H54 (cell line): ENCODE measurements at places on chromosomes 5 and 9.
A peak's percentile ranks its signal among the peaks of the same experiment; 100 is the strongest.

- no peak for DNase-seq
Measured at GRCh38 chr5:32586276-32586599, 881 bp downstream of the SUB1 start.

GRCh38 chr9:114034196-114034595 lies 43.9 kb downstream of the AMBP start:
- no peak for DNase-seq

GRCh38 chr5:100576217-100576751 lies 41.1 kb downstream of the FAM174A start:
- DNase-seq = no peak

DNA sequence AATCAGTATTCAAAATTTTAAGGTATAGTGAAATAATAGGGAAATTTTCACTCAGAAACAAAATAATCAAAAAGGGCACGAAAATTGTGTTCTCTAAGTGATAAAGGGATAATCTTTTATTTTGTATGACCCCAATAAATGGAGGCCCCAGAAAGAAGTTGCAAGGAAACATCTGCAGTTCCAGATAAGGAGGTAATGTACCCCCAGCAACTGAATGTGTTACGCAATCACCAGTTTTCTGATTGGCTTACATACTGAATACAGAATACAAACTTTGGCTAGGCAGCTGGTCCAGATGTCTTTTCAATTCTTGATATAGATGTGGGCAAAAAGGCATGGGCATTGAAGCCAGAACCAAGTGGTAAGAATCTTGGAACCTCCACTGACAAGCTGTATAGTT lies 1.7 kb upstream of the TOPORS start:
- no peak for DNase-seq

- DNase-seq = no peak
Measured at GRCh38 chr9:77158772-77159513, 18.4 kb upstream of the VPS13A start.

DNA sequence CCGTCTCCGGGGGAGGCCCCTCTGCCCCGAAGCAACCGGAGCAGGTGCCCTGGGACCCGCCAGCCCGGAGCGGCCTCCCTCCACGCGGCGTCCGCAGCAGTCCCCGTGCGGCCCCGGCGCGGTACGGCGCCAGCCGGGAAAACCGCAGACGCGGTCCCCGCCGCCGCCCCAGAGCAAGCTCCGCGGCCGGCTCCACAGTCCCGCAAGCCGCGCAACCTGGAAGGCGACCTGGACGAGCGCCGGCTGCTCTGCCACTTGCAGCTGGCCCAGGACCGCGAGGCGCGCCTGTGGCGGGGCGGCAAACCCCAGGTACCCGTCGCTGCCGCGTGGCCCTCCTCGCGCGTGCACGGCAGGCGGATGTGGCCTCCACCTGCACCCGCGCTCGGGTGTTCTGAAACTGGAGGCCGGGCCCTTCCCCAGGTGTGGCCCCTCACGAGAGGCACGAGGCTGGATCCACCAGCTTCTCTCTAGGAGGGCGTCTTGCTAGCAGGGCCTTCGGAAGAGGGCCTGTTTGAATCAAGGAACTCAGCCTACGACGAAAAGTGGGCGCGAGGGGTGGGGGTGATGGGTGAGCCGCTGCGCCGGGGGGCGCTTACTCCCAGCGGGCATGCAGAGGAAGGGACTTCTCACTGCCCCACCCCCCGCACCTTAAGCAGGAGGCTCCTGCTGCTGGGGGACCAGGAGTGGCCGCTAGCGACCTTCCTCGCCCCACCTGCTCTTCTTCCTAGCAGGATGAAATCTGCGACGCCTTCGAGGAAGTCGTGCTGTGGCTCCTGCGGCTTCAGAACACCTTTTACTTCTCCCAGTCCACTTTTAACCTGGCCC lies 602 bp downstream of the CCNI2 start:
- DNase-seq = no peak

GRCh38 chr9:3857091-3857490 lies 331.3 kb upstream of the RFX3 start:
- no peak for DNase-seq

DNA sequence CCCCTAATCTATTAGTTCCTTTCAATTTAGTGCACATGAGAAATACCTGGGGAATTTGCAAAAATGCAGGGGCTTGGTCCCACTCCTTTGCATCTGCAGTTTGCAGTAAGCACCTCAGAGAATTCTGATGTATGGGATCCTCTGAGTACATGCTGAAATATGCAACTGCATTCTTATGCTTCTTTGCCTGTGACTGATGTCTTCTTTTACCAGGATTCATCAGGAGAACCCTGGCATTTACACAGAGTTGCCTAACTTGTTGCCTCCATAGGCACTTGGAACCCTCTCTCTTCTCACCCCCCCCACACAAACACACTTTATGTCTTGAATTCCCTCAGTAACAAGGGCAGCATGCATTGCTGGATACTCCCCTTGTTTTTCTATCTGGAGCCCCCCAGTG lies 173.1 kb downstream of the KDM4C start:
- DNase-seq = no peak

GRCh38 chr5:73591102-73591695 lies 25.7 kb downstream of the UTP15 start:
- DNase-seq = peak; percentile 20

DNA sequence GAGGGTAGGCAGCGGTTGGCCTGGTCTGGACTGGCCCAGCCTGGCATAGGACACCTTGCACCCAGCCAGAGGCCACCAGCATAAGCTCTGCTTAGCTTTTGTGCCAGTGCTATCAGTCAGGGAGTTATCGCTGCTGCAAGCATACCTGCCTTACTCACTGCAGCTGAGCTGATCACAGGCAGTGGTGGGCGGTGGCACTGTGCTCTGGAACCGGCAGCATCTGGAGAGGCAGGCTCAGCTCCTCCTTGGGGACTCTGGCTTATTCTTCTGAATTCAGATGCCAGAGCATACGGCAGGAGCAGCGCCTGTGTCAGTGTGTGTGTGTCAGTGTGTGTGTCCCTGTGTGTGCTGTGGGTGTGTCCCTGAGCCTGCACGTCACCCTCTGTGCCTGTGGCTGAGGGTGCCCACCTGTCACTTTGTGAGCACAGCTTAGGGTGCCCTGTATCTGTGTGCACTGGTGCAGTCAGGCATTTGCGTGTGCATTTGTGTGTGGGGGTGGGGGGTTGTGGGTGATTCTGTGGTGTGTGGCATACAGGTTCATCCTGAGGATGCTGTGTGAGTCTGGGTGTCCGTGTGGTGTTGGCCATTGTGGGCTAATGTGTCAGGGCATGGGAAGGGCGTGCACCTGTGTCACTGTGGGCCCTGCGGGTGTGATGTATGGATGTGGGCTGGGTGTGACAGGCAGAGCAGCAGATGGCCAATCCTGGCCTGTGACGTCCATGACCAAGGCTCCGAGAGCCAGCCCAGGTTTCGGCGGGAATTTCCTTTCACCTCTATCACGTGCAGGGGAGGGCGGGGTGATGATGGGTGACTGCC lies 23.5 kb downstream of the LMX1B start:
- no peak for DNase-seq

GRCh38 chr9:134891053-134891452 lies 10.4 kb downstream of the FCN2 start:
- no peak for DNase-seq

DNA sequence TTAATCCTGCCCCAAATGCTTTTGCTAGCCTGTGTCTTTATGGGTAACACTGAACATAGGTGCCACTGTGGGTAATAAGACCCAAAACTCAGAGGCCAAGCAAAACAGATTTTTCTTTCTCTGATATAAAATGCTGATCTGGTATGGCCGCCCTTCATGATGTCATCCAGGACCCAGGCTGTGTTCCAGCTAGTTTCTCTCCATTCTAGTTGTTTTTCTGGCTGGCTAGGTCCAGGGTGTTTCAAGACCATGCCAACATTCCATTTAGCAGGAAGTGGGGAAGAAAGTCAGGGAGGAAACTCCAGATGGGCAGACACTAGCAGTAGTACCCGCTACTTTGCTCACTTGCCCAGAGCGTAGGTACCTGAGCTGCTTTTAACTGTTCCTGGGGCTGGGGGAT lies 183.9 kb upstream of the OTULINL start:
- no peak for DNase-seq

DNA sequence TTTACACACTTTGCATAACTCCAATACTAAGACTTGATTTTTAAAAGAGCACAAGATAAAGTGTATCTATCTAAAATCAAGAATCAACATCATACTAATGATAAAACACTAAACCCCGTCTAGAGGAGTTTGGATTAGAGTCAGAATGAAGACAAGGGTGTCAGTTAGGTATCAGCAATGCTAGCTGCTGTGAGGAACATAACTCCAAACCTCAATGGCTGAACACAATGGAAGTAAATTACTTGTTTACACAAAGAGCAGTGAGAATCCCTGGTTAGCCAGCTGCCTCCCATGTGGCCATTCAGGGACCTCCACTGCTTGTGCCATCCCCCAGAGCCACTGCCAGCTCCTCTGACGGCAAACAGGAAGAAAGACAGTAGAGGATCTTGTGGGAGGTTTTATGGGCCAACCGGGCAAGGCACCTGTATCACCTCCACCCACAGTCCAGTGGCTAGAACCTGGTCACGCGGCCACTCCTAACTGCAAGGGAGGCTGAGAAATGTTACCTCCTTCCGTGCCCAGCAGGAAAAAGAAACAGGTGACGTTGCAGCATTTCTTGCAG lies 24.0 kb upstream of the GRHPR start:
- DNase-seq = no peak

- no peak for DNase-seq
Measured at GRCh38 chr9:96777426-96777864, 442 bp downstream of the ZNF510 start.

DNA sequence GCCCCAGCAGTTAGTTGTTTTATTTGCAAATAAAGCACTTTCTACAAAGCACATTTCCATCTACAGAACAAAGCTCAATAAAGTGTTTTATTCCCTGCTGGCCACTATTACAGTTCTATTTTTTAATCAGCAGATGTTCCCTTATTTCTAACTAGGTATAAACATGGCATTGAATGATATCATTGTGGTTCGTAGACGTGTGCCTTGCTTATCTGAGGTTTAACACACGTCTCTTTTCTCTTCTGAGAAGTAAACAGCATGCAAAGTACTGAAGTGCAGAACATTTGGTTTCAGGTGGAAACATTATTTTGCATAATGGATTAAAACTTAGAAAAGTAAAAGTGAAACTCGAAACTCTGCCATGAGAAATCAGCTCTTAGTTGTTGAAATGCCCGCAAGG lies 1989.3 kb upstream of the WWC1 start:
- no peak for DNase-seq

- no peak for DNase-seq
Measured at GRCh38 chr5:126675338-126675737, 74.6 kb downstream of the PHAX start.

DNA sequence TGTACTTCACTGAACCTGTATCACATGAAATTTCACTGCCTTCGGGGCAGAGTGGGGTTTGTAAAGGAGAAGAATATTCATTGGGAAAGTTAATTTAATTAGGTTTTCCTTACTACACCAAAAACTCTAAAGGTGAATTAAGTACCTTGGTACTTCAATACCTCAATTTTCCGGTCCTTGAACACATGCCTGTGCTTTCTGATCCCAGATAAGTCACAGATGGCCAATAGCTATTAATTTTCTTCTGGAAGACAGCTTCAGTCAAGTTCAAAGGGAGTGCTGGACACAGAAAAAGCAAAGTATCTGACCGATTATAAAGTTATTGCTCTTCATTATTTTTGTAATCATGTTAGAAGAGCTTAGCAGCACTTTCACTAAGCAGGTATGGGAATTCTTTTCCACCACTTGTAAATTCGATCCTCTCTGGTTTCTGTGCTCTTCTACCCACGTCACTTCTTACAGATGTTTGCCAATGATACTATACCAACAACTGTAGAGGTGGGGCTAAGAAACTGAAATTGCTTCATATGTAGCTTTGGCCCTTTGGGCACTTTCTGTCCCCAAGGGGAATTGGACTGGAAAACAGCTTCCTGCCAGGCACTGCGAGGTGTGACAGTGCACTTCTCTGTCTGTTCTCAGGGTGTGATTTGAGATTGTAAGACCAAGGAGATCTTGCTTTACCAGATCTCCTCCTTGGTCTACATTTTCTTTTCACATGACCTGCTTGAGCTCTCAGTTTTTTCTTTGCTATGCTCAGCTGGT lies 164.0 kb downstream of the CCDC192 start:
- DNase-seq = no peak

- DNase-seq = no peak
Measured at GRCh38 chr5:133466556-133467334, 145.6 kb downstream of the FSTL4 start.

DNA sequence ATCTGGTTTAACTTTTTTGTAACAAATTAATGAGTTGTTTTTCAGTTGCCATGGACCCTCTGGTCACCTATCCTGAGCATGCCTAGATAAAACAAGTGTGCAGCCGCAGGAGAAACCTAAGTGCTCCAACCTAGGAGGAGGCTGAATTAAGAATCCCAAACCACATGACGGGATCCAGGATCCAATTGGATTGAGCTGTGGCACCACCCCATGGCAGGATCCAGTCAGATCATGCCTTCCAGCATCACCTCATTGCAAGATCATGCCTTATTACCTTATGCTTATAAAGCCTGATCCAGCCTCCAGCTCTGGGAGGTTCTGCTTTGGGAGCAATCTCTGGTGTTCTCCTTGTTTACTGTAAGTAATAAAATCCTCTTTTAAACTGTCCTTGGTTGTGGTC lies 662.0 kb downstream of the TLR4 start:
- no peak for DNase-seq

GRCh38 chr5:172311605-172312004 lies 28.0 kb upstream of the UBTD2 start:
- no peak for DNase-seq

GRCh38 chr5:110401881-110402280 lies 324.6 kb downstream of the TMEM232 start:
- no peak for DNase-seq

- no peak for DNase-seq
Measured at GRCh38 chr9:134146774-134147493, 11.1 kb downstream of the WDR5 start.

GRCh38 chr9:16460696-16461095 lies 409.8 kb downstream of the BNC2 start:
- no peak for DNase-seq

DNA sequence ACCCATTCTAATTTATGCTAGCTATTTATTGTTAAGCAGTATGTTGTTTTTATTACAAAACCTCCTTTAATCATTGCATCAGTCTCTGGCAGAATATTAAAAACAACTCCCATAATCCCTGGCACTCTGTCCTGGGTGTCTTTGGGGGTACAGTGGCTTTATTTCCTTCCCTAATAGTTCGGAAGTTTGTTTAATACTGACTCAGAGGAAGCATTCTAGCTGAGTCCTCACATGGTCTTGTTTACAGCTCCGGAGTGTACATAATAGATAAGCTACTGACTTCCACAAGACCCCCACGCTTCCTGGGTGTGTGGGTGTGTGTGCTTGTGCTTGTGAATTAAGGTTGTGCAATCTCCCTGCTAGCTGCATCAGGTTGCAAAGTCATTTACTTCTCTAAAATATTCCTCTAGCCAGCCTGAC lies 149.8 kb upstream of the CDKN2B start:
- no peak for DNase-seq

- peak; percentile 80 for DNase-seq
Measured at GRCh38 chr5:1564182-1564748, 40.5 kb upstream of the LPCAT1 start.

GRCh38 chr9:130428086-130428665 lies 16.6 kb upstream of the ASS1 start:
- DNase-seq = no peak
